Dermis microvascular lymphatic vessel endothelial cell (primary cell): ENCODE measurements at places on chromosomes 1 and 21. TPM values are rescaled to one million over a fixed set of nuclear protein-coding genes. Genes with fewer than 3 reads are reported as not detected.

Gene OR10J1
- not detected in 2 replicates for total RNA-seq

Gene S100B
- not detected in 2 replicates for total RNA-seq

Gene LHX8
- total RNA-seq, result not detected in 2 replicates

Gene OVAAL
- not detected in 2 replicates for total RNA-seq

Gene SLC37A1
- 10.7 and 11.5 TPM in 2 replicates for total RNA-seq

Gene F5
- not detected in 2 replicates for total RNA-seq

Gene FCRL5
- total RNA-seq, result not detected in 2 replicates

Gene MEX3A
- total RNA-seq, result 3.6 and 7.0 TPM in 2 replicates

Gene CACYBP
- total RNA-seq, result 115 and 218 TPM in 2 replicates

Gene TMEM269
- total RNA-seq, result under 0.01 TPM in 1 of 2 replicates, not detected in the other

Gene AMPD1
- total RNA-seq, result not detected in 2 replicates

Gene COL16A1
- 0.26 and 0.51 TPM in 2 replicates for total RNA-seq

Gene PTGS2
- 2.2 and 19.5 TPM in 2 replicates for total RNA-seq

Gene BSND
- total RNA-seq, result under 0.01 TPM in 1 of 2 replicates, not detected in the other

Gene F3
- 1.3 and 2.0 TPM in 2 replicates for total RNA-seq

Gene RASSF5
- total RNA-seq, result 0.13 TPM in 2 replicates

Gene ST6GALNAC5
- total RNA-seq, result not detected in 2 replicates

Gene HPDL
- total RNA-seq, result 1.6 and 1.7 TPM in 2 replicates

Gene KRTAP11-1
- total RNA-seq, result not detected in 2 replicates

Gene C1orf53
- 1.8 and 3.5 TPM in 2 replicates for total RNA-seq

Gene GSTM3
- 39.4 and 61.2 TPM in 2 replicates for total RNA-seq

Gene FLG
- total RNA-seq, result not detected in 2 replicates

Gene LRRC39
- under 0.01 TPM in 1 of 2 replicates, not detected in the other for total RNA-seq

Gene S100A7A
- not detected in 2 replicates for total RNA-seq

Gene PGLYRP3
- not detected in 2 replicates for total RNA-seq

Gene VWA5B1
- total RNA-seq, result not detected in 2 replicates

Gene THAP3
- 15.6 and 16.0 TPM in 2 replicates for total RNA-seq

Gene PRCC
- total RNA-seq, result 9.6 and 13.3 TPM in 2 replicates

Gene CD58
- 19.6 and 24.8 TPM in 2 replicates for total RNA-seq

Gene GUCA2B
- total RNA-seq, result not detected in 2 replicates

Gene PM20D1
- under 0.01 and 0.25 TPM in 2 replicates for total RNA-seq

Gene TSSK3
- total RNA-seq, result 0.13 and 0.26 TPM in 2 replicates

Gene HSPA6
- total RNA-seq, result 0.13 and 1.5 TPM in 2 replicates

Gene KISS1
- total RNA-seq, result 0.38 and 1.2 TPM in 2 replicates

Gene PROK1
- total RNA-seq, result not detected in 2 replicates

Gene C1orf94
- not detected in 2 replicates for total RNA-seq

Gene TEDDM1
- total RNA-seq, result not detected in 2 replicates

Gene C1orf87
- total RNA-seq, result not detected in 2 replicates

Gene ALX3
- total RNA-seq, result not detected in 2 replicates

Gene TFB2M
- total RNA-seq, result 13.3 and 14.6 TPM in 2 replicates

Gene NOTCH2NLA
- 9.6 and 20.9 TPM in 2 replicates for total RNA-seq

Gene RHBG
- not detected in 2 replicates for total RNA-seq

Gene BRINP3
- not detected in 2 replicates for total RNA-seq

Gene IL19
- not detected in 2 replicates for total RNA-seq

Gene ADAMTS1
- 7.5 and 10.1 TPM in 2 replicates for total RNA-seq

Gene LCE1C
- total RNA-seq, result not detected in 2 replicates

Gene CLIC6
- total RNA-seq, result not detected in 2 replicates

Gene SPRR1A
- not detected in 2 replicates for total RNA-seq

Gene EXO5
- 6.0 and 7.6 TPM in 2 replicates for total RNA-seq

Gene NR1I3
- total RNA-seq, result not detected in 2 replicates

Gene DNAJC28
- total RNA-seq, result 0.89 and 1.2 TPM in 2 replicates
